ENCODE measurements at places on chromosomes 13 and 19.

DNA sequence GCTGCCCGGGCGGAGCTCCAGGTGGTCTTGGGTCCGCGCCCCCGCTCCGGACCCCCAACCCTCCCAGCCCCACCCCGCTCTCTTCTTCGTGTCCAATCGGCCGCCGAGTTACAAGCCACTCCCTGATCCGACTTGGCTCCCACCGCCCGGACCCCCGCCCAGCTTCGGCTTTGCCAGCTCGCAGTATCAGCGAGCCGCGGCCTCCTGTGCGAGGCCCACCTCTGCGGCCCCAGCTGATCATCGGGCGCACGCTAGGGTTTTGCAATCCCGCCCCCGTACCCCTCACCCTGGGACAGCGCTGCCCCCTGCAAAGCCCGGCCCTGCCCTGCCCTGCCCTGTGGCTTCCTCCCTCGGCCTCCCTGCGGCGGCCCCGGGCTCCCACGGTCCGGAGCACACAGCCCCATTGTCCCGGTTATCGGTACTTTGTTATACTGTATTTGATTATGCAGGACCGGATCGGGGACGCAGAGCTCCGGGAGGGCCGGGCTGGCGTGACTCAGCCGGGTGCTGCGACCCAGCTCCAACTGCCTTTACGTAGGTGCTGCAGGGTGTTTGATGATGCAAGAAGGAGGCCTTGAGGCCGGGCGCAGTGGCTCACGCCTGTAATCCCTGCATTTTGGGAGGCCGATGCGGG, 598 bp upstream of the LPAR2 start:
- no peak for DNase-seq

DNA sequence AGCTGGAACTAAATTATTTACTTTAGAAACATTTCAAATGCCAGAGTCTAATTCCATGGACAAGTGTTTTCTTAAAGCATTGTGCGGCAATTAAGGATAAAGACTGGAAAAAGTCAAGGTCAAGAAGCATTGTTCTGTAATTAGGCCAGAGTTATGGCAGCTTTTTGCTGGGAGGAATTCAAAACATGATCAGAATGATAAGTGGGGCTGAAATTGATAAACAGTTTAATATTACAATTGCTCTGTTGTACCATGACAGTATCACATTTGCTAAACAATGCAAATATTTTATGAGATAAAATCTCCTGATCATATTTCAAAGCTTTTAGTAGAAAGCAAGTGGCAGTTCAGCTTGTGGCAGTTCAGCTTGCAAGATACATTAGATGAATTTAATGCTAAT, 513.7 kb downstream of the GPC6 start:
- no peak for DNase-seq

- no peak for DNase-seq
Measured at GRCh38 chr19:51327066-51328001, 14.6 kb downstream of the VSIG10L start.

- no peak for DNase-seq
Measured at GRCh38 chr13:45479661-45480060, 14.9 kb downstream of the COG3 start.

GRCh38 chr13:42276683-42277082, 4.7 kb downstream of the AKAP11 start:
- no peak for DNase-seq

All from activated CD8-positive, alpha-beta memory T cell treated with anti-CD3 and anti-CD28 coated beads for 1 hour (primary cell).